Upper lobe of left lung (tissue), 6 donors: ENCODE measurements at places on chromosomes 1 and 21.

DNA sequence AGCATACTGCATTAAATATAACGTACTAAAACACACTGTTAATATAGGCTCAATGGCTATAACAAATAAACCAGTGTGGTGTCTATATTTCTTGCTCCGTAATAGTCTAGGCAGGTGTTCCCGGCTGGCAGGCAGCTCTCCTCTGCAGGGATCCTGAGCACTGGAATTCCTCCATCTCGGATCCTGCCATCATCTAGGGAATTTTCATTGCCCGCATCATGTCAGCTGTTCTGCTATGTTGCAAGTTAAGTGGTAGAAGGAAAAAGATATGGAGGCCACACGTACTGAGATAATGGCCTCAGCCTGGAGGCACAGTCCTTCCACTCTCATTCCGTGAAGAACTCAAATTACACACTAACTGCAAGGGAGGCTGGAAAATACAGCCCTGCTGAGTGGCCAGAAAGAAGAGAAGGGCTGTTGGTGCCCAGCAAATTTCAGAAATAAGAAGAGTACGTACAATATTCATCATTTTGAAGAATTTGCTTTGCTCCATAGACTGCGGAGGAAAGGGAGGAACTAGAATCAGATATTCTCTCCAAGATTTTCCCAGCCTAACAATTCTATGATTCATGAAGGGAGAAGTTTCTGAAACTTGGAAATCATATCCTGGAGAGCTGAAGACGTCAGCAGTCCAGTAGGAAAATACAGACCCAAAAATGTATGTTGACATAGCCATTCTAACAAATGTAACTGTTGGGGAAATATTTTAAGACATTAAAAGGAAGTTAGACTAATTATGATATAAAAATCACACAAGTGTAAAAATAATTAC, 263.3 kb downstream of the MRPL39 start:
- no peak for DNase-seq

DNA sequence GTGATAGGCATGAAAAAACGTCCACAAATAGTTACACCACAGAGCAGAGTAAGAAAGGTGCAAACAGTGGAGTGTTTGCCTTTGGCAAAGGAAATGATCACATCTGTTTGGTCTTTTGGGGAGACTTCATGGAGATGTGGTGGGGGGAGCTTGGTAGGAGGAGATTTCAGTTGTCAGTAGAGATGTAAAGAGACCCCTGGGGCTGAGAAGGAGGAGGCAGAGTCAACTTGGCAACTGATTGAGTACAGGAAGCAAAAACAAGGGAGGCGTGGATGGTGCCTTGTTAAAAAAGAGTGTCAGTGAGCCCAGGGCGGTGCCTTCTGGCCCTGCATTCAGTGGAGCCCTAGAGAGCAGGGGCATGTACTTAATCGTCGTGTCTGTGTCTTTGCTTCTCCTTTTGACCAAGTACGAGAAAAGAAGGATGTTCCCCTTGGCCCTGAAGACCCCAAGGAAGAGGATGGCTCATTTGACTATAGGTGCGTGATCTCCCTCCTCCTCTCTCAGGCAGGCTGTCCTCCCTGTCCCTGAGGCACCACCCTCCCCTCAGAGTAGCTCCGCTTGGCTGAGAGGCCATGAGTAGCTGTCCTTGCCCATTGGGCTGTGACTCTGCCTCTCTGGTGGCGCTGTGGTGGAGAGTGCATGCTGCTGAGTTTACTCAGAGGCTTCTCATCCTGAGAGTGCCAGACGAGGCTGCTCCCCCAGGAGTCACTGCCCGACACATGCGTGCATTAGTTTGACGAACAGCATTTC, 30.4 kb upstream of the CNTN2 start:
- no peak for DNase-seq

- DNase-seq = no peak
Measured at GRCh38 chr1:58702261-58703141, 2.6 kb upstream of the MYSM1 start.

GRCh38 chr21:36079010-36079649, 9.3 kb downstream of the CBR1 start:
- peak; percentile 37 for DNase-seq

DNA sequence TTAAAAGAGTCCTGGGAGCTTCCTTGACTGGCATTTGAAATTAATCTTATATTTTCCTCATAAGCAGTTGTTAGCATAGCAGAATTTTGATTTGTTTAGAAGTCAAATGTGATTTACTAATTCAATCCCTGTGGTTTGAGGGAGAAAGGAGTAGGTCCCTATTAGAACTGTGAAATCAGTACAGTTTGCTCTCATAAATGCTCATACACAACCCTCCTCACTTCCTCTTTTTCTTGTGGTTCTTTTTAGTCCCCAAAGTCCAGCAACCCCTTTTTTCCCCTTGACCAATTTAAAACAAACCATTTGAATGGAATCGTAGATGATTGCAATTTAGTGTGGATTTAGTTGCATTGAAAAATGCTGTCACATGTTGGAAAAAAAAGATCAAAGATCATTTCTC, 9.2 kb upstream of the IFI44 start:
- no peak for DNase-seq

DNA sequence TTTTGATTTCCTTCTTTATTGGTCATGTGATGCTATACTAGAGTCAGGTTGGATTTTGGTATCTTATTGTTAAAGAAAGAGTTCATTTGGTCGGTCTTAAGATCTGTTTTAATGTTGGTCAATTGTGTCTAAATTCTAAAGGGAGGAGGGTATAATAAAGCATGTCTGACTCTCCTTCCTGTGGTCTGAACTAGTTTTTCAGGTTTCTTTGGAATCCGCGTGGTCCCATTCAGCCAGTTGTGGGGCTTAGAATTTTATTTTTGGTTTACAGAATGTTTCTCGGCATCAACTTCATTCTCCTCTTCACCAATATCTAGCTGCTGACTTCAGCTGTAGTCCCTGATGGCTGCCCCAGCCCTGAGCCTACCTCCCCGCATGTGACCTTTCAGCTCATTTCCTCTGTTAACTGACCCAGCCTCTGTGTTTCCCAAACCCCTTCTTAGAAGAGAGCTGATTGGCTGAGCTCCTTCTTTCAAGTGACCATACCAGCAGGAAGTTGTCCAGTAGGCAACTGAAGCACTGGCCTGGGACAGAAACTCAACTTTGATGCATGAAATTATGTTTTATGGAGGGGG, 8.7 kb upstream of the MYOC start:
- DNase-seq = no peak

DNA sequence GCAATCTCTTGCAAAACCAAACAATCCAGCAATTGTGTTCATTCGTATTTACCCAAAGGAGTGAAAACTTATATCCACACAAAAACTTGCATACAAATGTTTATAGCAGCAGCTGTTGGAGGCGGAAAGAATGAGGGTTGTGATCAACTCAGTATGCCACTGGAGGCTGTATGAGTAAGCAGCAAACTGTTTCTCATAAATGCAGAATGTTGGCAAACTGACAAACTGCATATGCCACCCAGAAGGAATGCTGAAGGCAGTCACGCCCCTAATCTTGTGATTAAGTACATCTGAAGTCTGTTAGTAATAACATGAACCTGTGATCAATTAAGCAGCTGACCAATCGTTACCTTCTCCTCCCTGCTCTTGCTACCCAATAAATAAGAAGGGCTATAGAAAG, 60.5 kb upstream of the CR2 start:
- no peak for DNase-seq

GRCh38 chr1:225454733-225455132, 26.9 kb upstream of the LBR start:
- no peak for DNase-seq

- DNase-seq = no peak
Measured at GRCh38 chr1:17186216-17186909, 18.6 kb upstream of the PADI1 start.

DNA sequence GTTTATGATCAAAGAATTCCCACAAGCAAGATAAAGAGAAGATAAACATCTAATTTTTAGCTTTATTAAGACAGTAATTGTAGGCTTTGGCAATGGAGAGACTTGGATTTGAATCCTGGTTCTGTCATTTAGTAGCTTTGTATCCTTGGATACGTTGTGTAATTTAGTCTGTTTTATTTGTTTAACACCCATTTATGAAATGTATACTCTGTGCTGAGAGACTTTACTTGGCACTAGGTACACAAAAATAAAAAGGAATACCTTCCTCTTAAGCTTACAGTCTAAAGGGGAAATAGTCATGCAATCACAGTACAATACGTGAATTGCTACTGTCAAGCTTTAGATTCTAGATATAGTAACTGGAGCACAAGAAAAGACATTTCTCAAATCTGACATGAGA, 23.8 kb downstream of the ZMPSTE24 start:
- DNase-seq = no peak

DNA sequence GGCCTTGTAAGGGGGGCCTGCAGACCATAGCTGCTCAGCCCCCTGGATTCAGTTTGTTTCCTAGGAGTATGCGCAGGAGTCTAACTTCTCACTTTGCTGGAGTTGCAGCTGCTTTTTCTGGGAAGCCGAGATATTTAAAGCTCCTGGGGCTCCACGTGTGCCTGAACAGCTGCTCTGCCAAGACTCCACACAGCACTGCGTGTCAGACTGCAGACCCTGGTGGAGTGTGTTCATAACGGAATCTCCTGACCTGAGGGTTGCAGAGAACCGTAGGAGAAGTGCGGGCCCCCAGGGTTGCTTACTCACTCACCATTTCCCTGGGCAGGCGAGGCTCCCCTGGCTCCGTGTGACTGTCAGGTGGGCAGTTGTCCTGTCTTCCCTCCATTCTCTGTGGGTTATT, 474.3 kb upstream of the TMPRSS15 start:
- DNase-seq = no peak

- no peak for DNase-seq
Measured at GRCh38 chr1:37448691-37449417, 25.5 kb upstream of the ZC3H12A start.

DNA sequence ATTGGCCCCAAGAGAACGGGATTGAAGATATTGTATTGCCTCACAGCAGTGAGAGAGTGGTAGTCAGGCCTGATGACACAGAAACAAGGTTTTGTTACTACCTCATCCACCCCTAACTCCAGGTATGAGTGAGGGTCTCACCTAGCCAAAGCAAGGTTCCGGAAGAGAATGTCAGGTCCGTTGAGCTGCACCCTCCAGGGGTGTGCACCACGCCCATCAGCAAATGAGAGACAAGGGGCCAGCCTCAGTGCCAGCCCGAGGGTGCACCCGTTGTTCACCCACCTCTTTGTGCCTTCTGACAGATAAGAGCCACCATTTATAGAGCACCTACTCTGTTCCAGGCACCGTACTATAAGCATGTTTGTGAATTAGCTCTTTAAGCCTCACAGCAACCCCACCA, 121.9 kb upstream of the IPO9 start:
- no peak for DNase-seq

DNA sequence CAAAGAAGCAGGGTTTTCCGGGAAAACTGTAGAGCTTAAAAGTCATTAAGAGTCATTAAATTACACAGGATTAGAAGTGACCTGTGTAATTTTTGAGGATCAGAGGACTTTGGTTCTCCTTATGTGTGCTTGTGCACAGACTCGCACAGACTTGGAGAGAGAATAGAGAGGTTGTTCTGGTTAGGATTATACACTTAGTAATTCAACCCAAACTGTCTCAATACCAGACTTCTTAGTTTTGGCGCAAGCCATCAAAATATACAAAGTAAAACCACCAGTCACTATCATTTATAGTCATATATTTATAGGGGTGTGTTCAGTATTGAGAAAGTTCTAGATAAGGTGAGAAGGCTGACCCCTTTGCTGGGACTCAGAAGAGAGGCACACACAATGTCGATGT, 112.3 kb downstream of the HLX start:
- DNase-seq = no peak

DNA sequence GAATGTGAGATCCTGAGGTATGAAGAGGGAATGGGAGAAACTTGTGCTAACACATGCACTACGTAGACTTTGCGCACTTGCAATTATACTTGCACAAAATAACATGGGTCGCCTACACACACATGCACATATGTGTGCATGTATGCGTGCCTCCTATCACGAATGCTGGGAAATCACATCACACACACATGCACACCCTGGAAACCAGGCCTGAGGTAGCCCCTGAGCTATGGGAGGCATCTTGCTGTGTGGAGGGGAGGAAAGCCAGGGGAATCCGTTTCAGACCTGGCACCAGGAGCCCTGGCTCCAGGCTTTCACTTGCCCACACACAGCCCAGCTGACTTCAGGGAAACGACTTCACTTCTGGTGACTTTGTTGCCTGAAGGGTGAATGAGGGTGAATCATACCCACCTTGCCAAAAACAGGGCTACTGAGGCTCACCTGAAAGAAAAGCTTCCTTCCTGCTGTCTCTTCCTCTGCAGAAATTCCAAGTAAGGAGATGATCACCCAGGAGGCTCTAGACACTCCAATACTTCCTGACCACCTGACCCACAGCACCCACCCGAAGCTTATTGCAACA, 136.0 kb upstream of the NGF start:
- no peak for DNase-seq

GRCh38 chr1:55194851-55195250, 20.3 kb downstream of the USP24 start:
- no peak for DNase-seq

DNA sequence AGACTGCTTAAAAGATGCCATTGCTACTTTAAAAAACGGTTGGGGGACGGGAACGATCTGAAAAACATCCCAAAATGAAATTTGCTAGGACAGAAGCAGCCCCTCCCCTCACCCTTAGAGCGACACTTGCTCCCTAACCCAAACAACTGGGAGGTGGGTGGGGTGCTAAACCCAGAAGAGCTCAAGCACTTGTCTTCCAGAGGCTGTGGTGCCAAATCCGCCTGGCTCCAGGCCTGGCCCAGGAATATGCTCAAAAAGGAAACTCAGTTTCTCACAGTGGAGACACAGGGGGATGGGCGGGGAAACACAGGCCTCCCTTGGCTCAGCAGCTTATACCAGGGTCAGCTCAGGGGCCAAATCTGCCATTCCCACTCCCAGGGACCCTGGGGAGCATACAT, 644 bp upstream of the PBXIP1 start:
- no peak for DNase-seq

GRCh38 chr1:182389619-182390047, 2.0 kb downstream of the GLUL start:
- DNase-seq = peak; percentile 64

- no peak for DNase-seq
Measured at GRCh38 chr1:232372841-232373440, 257.0 kb downstream of the SIPA1L2 start.

DNA sequence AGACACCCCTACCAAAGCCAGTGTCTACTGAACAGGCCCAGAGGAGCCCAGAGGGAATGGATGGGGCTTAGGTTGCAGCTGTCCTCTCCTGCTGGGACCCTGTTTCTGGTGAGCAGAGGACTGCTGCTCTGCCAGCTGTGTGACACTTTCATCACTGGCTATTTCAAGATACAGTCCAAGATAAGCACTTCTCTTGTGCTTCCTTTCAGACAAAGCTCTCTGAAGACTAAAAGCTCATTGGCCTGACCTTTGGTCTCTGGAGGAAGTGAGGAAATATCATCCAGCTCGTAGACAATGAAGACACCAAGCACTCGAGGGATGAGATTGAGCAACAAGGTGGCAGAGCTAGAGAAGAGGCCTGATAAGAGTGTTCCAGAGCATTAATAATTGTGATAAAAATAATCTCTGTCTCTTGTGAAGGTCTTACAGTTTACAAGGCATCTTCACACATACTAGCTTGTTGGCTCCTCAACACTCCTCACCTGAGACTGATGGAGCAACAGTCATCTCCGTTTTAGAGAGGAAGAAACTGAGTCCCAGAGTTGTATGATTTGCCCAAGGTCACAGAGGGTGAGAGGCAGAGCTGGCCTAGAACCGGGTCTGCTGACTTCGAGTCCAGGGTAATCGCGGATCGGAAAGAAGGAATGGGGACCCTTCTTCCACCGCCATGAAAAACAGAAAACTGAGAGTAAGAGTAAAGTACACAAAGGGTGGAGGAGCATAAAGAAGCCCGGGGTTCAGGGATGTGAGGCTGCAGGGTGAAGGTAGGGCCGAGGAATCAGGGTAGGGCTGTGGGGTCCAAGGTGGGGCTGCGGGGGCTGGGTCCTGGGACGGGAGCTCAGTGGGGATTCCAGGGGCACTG, 666 bp downstream of the PAFAH2 start:
- DNase-seq = peak; percentile 40
